ENCODE measurements at places on chromosomes 4 and X. TPM values are rescaled to one million over a fixed set of nuclear protein-coding genes. Genes with fewer than 3 reads are reported as not detected.

ADH1A gene
- not detected for polyA plus RNA-seq

F9 gene
- polyA plus RNA-seq, result not detected

KCND1 gene
- polyA plus RNA-seq, result 1.6 TPM

KIAA1210 gene
- polyA plus RNA-seq, result not detected

WDR17 gene
- 1.6 TPM for polyA plus RNA-seq

GUF1 gene
- polyA plus RNA-seq, result 10.8 TPM

HTN3 gene
- polyA plus RNA-seq, result not detected

All from brain (organoid and tissue), 16 donors.